ENCODE measurements at places on chromosomes 4 and X. TPM values are rescaled to one million over a fixed set of nuclear protein-coding genes. Genes with fewer than 3 reads are reported as not detected.

Gene MEPE
- total RNA-seq: not detected

Gene ARX
- not detected for total RNA-seq

Gene ANKRD37
- 6.9 TPM for total RNA-seq

Gene AMTN
- total RNA-seq: not detected

Gene TMEM156
- 0.84 TPM for total RNA-seq
